ENCODE measurements at places on chromosomes 13 and 19.

GRCh38 chr19:51615991-51616390 is 14.2 kb downstream of the SIGLEC5 start:
- DNase-seq: no peak

GRCh38 chr19:2634228-2634951 is 68.1 kb downstream of the GNG7 start:
- DNase-seq: no peak

GRCh38 chr13:31380715-31381114 is 180.9 kb downstream of the B3GLCT start:
- peak; percentile 4 for DNase-seq

DNA sequence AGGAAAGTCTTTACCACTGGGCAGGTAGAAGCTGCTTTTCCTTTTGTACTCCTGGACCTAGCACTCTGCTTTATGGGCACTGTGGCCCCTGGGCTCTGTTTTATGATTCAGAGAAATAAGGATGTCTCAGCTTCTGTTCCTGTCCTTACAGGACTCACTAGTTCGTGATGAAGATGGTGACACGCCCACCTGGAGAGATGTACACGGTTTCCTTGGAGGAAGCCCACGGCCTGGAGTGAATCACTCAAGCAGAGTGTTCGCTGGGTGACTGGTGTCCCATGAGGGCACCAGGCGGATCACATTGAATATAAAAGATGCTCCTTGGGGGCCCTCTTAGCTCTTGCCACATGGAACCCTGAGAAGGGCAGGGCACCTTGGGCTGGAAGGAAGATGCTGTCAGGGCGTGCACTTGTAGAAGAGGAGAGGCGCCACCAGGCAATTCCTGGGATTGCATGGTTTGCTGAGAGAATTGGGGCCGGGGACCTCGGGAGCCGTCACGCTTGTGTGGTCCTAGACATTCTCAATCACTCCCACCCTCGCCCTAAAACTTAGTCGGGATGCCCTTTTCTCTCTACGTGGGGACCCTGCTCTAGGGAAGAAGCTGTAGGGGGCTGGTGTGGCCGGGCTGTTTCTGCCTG is 202.6 kb downstream of the TSHZ3 start:
- no peak for DNase-seq

DNA sequence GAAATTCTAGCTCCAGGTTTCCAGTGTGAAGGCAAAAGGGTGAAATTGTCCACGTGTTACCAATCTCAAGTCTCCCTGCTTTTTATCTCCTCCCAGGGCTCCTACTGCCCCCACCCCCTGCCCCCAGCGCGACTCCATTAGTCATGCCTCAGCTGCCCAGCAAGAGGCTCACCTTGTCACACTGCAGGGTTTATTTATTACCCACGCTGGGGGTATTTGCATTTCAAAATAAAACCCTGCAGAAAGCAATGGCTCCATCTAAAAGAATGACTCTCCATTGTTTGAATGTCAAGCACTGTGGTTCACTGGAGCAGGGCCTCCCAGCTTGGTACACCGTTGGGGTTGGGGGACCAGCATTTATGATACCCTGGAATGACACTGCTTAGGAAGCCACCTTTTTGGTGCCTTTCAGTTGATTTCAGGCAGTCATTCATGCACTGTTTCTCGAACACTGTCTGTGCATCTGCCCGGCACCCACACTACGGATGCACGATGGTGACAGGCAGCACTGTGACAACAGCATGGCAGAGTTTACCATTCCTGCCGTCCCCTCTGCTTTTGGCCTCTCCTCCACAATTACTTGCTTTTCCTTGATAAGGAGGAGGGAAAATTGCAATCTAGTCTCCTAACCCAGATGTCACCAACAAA is 9.9 kb upstream of the POP4 start:
- DNase-seq: no peak

- peak; percentile 36 for DNase-seq
Measured at GRCh38 chr13:110925023-110925612, 10.2 kb upstream of the ANKRD10 start.

GRCh38 chr19:35114353-35115176 is 1.1 kb upstream of the FXYD3 start:
- peak; percentile 97 for DNase-seq

DNA sequence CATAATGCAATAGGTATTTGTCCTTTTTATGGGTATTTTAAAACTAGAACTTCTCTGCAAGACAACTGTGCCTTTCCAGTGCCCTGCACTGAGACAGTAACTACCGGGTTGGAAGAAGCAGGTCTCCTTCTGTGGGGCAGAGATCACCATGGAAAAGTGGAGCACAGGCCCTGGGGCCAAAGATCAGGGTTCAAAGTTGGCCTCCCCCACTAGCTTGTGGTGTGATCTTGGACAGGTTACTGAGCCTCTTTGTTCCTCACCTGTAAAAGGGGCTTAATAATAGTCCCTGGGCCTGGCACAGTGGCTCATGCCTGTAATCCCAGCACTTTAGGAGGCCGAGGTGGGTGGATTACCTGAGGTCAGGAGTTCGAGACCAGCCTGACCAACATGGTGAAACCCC is 68.3 kb downstream of the CEBPG start:
- no peak for DNase-seq

DNA sequence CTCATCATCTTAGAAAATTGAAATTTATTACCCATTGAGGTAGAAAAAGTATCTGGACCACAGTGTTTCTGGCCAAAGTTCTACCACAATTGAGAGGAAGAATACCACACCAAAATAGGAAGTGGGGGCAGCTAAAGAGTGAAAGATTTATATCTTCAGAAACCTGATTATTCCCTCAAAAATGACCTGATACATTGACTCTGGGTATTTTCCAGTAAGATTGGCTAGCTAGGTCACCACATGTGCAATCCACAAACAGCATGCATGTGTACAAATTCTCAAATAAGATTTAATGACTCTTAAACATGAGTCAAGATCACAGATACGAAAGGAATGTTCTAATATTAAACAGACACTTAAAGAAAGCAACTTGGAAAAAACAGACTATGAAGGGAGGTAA is 1516.2 kb upstream of the PCDH20 start:
- DNase-seq: no peak

GRCh38 chr13:51155161-51155560 is 44.1 kb upstream of the C13orf42 start:
- DNase-seq: no peak

DNA sequence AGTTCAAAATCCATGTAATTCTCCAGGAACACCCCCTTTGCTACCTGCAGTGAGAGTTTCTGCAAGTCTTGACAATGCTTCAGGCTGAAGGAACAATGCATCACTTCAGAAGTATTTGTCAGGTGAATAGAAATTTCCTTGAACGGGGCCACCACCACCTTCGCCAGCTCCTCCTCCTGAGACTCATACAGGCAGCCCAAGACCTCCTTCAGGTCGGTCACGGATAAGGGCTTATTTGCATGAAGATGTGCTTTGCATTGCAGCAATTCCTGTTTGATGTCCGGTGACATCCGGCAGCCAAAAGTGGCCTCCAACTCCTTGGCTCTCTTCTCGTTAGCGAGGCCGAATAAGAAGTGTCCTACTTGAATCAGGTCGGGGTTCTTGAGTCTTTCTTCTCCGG is 8.4 kb downstream of the NLRP7 start:
- no peak for DNase-seq

DNA sequence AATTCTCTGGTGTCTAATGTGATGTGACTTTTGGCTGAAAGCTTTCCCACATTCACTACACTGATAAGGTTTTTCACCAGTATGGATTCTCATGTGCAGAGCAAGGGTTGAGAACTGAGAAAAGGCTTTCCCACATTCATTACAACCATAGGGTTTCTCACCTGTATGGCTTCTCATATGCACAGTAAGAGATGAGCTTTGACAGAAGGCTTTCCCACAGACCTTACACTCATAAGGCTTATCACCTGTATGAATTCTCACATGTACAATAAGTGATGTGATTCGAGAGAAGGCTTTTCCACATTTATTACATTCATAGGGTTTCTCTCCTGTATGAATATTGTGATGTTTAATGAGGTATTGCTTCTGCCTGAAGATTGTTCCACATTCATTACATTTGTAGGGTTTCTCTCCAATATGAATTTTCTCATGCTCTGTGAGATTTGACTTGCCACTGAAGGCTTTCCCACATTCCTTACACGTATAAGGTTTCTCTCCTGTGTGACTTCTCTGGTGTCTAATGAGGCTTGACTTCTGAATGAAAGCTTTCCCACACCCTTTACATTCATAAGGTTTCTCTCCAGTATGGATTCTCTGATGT is 14.0 kb downstream of the ZNF260 start:
- no peak for DNase-seq

All from retina (tissue), 1 donor.